ENCODE measurements at places on chromosomes 12 and 14.
A peak's percentile ranks its signal among the peaks of the same experiment; 100 is the strongest.

DNA sequence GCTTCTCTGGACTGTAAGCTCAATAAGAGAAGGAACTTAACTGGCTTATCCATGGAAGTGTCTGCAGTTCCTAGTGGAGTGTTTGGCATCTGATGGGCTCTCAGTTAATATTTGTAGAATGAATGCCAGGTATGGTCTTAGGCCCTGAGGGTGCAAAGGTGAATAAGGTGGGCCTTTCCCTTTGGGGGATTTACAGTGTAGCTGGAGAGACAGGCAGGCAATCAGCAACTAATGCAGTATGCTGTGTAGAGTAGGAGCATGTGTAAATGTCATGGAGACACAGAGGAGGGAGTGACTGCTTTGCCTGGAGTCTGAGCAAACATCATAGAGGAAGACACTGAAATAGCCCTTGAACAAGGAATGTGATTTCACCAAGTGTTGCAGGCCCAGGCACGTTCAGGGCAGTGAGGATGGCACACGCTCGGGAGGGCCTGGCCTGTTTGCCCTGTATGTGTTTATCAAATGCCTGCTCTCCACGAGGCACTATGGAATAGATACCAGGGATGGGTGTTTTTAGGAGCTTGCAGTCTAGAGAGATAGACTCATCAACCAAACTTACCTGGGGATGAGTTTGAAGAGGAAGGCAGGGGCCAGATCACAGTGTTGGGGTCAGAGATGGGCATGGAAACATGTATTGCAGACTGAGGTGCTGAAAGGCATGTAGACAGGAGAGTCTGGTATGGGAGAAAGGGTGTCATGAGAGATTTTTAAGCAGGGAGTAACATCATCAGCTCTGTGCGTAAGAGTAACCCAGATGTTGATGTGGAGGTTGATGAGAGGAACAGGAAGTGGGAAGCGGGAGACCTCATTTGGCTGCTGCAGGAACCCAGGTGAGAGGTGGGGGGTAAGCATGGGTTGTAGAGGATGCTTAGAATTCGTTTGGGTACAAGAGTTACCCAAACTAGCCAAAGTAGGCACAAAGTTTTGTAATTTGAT lies 54.1 kb downstream of the PLXNC1 start:
- no peak for ATAC-seq

DNA sequence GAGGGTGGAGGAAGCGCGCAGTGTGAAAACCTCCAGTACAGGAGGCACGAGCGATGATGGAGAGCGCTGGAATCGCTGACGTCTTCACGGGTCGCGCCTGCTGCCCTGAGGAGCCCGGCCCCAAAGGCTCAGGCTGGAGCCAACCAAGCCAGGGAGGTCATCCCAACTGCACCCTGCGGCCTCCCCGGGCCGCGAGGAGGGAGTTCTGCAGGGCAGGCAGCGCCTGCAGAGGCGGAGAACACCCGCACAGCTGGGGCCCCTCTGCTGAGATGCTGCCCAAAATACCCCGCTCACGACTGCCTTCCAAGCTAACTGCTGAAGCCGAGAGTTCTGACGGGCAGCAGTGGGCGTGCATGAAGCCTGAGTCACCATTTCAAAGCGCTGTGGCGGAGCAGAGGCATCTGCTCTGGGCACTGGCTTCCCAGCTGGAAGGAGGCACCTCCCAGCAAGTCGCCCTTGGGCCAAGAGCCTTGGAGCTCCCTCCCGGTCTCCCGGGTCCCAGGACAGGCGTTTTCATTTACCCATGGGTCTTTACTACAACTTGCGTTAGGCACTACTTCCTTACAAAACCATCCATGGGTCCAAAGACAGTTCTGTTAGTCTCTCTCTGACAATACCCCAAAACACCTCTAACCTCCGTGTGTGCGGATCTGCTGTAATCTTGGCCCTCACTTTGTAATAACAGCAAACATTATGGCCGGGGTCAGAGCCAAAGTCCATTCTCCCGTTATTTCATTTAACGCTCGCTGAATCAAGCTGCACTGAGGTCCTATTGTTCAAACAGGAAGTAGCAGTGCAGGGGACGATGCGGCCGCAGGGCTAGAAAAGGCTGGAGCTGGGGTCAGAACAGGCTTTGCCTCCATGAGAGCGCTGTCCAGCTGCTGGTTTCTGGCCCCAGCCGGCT lies 60.1 kb upstream of the RIMBP2 start:
- ATAC-seq = peak; percentile 70

DNA sequence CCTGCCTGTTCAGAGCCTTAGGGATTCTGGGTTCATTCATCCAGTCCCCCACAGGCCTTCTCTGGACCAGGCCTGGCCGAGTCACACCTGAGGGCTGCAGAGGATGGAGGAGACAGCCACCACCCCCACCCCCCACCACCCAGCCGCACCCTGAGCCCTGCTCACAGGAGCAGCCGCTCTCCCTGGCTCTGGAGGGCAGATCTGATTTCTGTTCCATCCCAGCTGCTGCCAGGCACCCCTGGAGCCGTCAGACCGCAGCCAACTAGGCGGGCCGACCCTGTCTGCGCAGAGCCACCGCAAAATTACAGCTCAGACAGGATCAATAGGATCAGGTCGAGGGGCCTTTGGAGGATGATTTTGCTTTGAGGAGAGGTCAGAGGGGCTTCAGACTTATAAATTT lies 154.6 kb upstream of the MYL2 start:
- no peak for ATAC-seq

GRCh38 chr12:98757455-98757854 lies 112.4 kb downstream of the APAF1 start:
- ATAC-seq = peak; percentile 23

DNA sequence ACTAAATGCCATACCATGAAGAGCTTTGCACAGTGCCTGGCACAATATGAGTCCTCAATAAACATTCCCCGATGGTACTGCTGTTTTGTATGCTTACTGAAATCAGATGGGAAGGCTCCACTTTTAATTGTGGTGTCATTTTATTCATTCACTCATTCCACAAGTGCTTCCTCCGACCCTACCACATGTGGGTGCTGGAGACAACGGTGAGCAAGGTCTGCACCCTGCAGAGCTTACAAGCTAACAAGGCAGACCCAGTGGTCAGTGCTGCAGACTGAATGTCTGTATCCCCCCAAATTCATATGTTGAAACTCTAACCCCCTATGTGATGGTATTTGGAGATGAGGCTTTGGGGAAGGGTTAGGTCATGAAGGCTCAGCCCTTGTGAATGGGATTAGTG lies 48.3 kb downstream of the RFX4 start:
- no peak for ATAC-seq

GRCh38 chr12:53967421-53967925 lies 5.5 kb upstream of the HOXC11 start:
- ATAC-seq = no peak

- no peak for ATAC-seq
These were observed 18.4 kb downstream of the ASB2 start for GRCh38 chr14:93957751-93958566.

GRCh38 chr12:94149119-94149780 lies 873 bp downstream of the PLXNC1 start:
- peak; percentile 32 for ATAC-seq

GRCh38 chr12:5294274-5295070 lies 137.4 kb upstream of the NTF3 start:
- ATAC-seq = no peak

GRCh38 chr12:88145567-88146505 lies 3.7 kb downstream of the TMTC3 start:
- ATAC-seq = no peak

DNA sequence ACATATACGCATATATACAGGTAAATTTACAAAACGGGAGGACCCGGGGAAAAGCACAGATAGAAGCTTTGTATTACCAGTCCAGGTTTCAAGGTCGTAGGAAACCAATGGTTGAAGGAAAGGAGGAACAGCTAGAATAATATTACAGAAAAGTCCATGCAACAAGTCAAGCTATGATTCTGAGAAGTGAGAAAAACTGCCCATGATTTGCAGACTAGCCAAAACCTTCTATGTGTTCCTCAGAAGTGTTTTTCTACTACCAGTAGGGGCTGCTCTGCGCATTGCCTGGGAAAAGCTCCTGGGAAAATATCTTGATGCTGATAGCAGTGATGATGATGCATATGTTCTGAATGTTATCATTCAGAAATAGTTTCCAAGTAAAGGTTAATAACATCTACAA lies 2.2 kb downstream of the PDZRN4 start:
- ATAC-seq = peak; percentile 49

GRCh38 chr12:77485961-77486854 lies 344.5 kb upstream of the NAV3 start:
- no peak for ATAC-seq

- ATAC-seq = no peak
These were observed 85.7 kb downstream of the BTG1 start for GRCh38 chr12:92059960-92060359.

DNA sequence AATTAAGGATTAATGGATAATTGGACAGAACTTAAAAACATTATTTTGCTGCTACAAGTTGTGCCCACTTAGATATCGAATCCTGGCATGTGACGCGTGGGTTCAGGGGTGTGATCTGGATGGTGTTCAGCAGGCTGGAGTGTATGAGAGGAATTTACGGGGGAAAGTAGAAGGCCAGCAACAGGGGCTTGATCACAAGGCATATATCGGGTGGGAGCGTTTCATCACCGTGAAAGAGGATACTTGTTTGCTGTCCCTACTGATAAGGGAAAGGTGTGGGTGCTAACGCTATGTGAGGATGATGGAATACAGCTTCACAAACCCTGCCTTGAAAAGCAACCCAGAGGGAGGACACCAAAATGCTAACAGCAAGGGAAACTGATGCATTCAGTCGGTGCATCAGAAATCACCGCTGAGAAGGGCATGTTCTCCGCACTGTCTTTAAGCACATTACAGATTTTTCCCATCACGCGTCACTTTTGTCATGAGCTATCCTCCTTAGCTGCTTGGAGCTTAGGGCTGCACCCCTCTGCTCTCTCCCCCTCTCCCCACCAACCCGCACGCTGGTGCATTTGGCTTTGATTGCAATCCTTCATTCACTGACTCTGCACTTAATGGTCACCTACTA lies 13.4 kb downstream of the HHIPL1 start:
- ATAC-seq = no peak

- ATAC-seq = no peak
These were observed 358.2 kb downstream of the DIO2 start for GRCh38 chr14:79852950-79853744.

DNA sequence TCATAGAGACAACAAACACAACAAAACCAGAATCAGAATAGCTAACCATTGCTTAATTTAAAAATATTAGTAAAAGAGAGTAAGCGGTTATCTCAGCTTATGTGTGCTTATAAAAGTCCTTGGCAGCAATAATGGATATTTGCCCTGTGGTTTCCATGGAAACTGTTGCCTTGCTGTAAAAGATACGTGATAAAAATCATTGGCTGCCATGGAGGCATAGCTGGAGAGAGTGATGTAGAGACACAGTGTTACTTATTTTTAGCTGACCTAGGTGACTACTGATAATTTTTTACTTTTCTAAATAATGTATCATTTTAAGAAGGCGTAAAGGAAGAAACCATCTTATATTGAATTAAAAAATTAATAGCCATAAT lies 92.9 kb downstream of the ERC1 start:
- ATAC-seq = no peak

- no peak for ATAC-seq
These were observed 77.6 kb downstream of the MOK start for GRCh38 chr14:102227184-102227964.

DNA sequence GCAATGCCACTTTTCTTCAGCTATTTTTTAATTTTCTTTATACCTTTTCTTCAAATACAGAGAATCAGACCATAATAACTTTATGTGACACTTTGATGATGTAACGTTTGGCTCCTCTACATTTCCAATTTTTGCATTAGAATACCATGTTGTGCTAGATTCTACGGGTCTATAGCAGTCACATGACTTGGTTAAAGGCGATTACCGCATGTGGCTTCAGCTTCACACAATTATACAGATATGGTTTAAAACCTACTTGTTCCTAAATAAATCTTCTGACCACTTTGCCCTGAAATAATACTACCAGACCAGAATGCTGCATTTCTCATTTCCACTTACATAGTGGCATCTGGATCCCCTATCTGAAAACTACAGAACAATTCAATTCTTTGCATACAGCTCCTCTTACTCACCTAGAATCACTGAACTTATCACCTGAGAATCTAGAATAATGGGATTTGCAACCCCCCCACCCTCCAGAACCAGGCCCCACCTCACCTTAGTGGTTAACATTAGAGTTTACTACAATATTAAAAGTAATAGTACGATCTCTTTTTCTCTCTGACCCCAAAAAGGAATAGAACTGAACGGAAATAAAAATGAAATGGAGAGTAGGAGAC lies 1.3 kb downstream of the MAX start:
- no peak for ATAC-seq

GRCh38 chr12:8987685-8988084 lies 1.7 kb upstream of the KLRG1 start:
- no peak for ATAC-seq

DNA sequence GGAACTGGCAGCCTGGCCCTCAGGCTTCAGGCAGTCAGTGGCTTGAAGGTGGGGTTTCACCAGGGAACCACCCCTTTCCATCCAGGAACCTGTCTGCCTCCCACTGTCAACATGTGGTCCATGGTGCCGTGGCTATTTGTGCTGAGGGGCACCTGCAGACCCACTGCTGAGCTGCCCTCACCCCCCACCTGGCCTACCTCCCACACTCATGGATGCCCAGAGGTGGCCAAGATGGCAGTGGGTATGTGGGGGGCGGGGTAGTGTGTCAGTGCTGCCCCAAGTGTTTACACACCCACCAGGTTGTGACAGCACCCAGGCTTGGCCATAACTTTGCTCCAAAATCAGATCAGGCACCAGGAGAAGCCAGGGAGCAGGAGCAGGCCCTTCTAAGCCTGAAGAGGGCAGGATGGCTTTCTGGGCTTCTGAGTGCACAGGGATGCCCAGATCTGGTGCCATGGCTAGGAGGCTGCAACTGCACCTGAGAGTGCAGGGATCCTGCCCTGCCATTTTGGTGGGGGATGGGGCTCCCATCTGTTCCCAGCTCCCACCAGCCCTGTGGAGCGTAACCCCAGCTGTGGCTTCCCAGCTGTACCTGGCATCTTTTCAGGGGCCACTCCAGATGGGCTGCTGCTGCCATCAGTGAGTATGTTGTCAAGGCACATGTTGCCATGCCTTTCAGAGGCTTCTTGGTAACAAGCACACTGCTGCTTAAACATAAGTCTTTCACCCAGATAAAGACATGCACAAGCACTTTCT lies 263.9 kb downstream of the LRIG3 start:
- no peak for ATAC-seq

DNA sequence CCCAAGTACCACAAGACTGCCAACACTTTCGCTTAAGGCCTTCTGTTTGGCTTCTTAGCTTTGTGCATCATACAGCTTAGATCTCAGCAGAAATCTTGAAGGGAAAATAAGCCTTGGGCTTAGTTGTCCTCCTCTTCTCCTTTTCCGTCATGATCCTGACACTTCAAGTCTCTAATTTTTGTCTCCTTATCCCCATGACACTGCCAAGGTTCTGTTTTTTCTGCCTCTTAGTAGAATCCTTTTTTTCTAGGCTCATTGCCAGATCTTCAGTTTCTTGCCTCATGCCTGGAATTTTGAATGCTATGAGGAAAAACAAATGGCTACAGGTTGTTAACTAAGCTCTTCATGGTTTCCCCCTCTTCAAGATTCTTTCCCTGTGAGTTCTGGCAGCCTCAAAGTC lies 450.4 kb downstream of the LRFN5 start:
- ATAC-seq = no peak
